ENCODE measurements at places on chromosomes 16 and 17.

DNA sequence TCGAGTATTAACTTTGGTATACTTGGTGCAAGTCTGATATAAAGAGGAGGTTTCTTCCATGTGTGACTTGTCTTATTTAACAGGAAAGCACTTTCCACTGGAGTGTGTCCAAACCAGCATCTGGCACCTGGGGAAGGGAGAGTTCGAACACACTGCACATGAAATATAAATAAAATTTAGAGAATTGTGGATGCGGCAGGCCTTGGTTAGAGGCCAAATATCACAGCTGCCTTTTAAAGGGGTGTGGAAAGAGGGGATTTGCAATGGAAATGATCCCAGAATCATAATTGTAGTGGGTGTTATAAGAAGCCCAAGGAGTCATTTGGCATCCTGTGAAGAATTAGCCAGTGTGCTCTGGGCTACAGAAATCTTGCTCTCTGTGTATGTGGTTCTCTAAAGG is 4.3 kb upstream of the NXN start:
- no peak for DNase-seq

DNA sequence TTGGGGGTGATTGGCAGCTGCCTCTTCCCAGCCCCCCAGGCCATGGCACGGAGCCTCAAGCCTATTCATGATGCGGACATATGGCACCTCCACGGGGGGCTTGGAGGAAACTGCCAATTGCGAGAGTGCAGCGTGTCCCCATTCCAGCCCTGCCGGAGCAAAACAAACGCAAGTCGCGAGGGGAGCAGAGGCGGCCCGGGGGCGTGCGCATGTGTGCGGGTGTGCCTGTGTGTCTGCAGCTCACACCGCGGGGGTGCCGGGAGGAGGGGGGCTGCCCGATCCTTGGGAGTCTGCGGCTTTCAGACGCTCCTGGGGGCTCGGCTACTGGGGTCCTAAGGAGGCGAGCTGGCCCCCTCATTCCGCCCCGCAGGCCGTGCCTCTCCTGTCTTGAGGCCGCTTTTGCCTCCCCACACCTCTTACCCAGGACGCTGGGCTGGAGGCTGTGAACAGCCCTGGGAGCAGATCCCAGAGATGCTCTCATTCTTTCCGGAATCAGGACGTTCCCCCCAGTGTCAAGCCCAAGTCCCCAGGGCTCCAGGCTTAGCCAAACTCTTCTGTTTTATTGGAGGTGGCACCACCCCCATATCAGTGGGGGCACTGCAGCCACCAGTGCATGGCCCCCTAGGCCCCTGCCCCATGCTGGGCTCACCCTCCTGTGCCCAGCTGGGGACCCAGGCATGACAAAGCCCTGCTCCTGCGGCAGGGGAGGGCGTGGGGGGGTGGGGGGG is 29.1 kb downstream of the ENDOV start:
- no peak for DNase-seq

- DNase-seq, result no peak
Measured at GRCh38 chr17:55632893-55633292, 89.8 kb downstream of the TMEM100 start.

- DNase-seq, result no peak
Measured at GRCh38 chr17:57405491-57406072, 149.3 kb downstream of the MSI2 start.

DNA sequence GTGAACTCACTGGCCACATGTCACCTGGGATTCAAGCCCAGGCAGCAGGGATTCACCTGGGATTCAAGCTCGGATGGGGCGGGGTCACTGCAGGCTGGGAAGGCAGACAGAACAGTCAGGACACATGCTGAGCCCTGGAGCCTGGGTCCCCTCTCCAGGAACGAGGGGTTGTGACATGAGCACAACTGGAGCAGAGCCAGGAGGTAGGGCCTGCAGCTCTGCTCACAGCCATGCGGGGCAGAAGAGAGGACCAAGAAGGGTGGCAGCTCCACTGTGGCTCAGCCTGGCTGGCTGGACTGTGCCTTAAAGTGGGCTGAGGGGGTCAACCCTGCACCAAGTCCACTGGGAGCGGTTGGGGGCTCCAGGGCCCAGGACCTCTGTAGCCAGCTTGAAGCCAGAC is 150.1 kb downstream of the RAB11FIP4 start:
- no peak for DNase-seq

DNA sequence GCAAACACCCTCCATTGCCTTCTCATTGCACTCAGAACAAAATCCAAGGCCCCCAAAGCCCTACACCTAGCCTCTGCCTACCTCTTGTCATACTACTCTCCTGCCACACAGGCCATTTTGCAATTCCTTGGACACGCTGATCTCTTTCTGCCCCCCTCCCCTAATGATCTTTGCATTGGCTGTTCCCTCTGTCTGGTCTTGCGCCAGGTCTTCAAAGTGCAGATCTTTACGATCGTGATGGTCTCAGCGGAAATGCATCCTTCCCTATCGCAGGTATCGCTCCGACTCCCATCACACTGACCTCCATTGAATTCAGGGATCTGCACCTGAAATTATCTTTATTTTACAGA is 777 bp upstream of the MOSMO start:
- no peak for DNase-seq

- DNase-seq, result no peak
Measured at GRCh38 chr17:5942687-5943086, 127.5 kb upstream of the WSCD1 start.

- DNase-seq, result no peak
Measured at GRCh38 chr17:933312-934073, 46.1 kb downstream of the NXN start.

- no peak for DNase-seq
Measured at GRCh38 chr16:89491974-89492687, 1.8 kb upstream of the ANKRD11 start.

DNA sequence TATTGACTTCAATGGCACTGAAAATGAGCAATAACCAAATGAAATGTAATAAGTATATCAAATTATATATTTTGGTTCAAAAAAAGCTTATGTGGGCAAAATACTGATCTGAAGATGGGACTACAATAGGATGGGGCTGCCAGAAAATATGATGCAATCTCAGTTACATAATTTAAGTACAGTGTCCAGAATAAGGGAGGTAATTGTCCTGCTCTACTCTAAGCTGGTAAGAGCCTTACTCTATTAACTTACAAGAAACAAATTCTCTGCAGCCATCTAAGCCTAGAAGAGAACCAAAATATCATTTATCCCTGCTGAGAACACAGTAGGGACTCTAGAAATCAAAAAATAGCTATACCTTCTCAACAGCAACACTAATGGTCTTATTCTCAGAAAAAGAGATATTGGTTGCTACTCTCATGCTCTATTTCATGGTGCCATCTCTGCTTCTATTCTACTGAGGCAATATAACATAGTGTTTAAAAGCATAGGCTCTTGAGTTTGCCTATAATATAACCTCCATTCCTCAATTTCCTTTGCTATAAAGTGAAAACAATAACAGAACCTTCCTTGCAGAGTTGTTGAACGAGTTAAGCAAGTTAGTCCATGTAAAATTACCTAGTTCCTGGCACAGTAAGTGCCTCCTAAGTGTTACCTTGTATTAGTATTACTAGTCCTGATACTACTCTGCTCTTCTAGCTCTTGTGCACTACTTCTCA is 19.9 kb downstream of the NQO1 start:
- no peak for DNase-seq

DNA sequence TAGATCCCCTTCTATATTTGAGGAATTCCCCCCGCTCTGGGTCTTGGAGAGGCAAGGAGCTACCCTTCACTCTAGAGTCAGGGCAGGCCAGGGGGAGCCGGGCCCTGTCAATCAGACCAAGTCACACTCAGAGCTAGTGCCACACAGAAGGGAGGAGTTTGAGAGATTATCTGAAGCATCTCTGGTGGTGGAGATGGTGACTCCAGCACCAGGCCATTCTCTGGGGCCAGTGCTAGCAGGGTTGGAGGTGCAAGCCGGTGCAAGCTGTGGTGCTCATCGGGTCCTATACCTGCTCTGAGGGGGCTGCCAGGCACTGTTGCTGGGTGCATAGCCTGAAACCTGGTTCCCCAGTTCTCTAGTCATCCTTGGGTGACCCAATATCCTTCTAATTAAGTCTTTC is 201.2 kb downstream of the COPRS start:
- no peak for DNase-seq

GRCh38 chr17:66676421-66676820 is 158.5 kb upstream of the CACNG5 start:
- no peak for DNase-seq

DNA sequence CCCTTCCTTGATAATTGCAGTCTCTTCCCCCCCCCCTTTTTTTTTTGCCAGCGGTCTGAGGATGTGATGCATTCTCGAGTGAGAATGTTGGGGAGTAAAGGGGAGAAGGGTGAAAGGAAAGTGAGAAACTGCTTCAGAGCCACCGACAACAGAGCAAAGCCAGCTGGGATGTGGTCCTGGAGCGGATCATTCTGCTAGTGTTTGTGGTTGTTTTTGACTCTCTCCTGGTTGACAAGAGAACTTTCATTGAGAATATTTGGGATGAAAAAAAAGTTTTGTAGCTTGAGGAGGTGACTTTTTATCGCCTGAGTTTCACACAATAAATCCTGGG is 1.3 kb downstream of the NF1 start:
- DNase-seq, result no peak

GRCh38 chr16:2008009-2008526 is 1.6 kb downstream of the ZNF598 start:
- DNase-seq, result no peak

DNA sequence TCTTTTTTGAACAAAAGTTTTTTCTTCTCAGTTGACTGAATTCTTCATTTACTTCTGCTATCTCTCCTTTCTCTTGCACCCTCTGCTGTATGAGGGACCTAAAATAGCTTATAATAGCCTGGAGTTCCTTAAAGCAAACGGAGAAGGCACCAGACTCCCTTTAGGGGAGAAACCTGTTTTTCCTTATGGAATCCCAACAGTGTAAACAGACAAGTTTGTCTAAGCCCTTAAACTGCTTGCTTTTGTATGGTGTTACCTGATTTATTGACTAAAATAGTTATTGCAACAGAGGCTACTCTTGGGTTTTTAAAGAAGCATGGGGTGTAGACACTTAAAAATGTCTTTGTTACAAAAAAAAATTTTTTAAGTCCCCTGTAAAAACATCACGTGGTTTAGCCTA is 12.9 kb upstream of the TRIM25 start:
- no peak for DNase-seq

DNA sequence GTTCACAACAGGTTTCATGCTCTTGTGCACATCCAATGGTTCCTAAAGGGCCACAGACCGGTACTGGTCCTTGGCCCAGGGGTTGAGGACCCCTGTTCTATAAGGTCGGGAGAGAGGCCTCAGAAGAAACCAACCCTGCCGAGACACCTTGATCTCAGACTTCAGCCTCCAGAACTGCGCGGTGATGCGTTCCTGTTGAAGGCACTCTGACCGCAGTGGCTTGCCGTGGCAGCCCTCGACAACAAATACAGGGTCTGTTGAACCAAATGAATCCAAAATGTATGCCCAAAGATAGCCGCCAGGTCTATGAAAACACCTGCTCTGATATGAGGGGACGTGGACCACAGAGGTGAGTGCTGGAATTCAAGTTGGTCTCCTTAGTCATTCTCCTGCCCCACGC is 389.8 kb downstream of the SEC14L1 start:
- DNase-seq, result no peak

- no peak for DNase-seq
Measured at GRCh38 chr16:22770866-22771265, 43.1 kb upstream of the HS3ST2 start.

- DNase-seq, result no peak
Measured at GRCh38 chr16:84049403-84050060, 6.9 kb upstream of the SLC38A8 start.

- DNase-seq, result no peak
Measured at GRCh38 chr17:31917065-31917529, 15.6 kb upstream of the UTP6 start.

- DNase-seq, result no peak
Measured at GRCh38 chr16:77220427-77220826, 21.2 kb downstream of the SYCE1L start.
